SHP77 treated with DMSO at 0.1 percent for 48 hours (cell line): ENCODE measurements at places on chromosomes 16 and 17.

DNA sequence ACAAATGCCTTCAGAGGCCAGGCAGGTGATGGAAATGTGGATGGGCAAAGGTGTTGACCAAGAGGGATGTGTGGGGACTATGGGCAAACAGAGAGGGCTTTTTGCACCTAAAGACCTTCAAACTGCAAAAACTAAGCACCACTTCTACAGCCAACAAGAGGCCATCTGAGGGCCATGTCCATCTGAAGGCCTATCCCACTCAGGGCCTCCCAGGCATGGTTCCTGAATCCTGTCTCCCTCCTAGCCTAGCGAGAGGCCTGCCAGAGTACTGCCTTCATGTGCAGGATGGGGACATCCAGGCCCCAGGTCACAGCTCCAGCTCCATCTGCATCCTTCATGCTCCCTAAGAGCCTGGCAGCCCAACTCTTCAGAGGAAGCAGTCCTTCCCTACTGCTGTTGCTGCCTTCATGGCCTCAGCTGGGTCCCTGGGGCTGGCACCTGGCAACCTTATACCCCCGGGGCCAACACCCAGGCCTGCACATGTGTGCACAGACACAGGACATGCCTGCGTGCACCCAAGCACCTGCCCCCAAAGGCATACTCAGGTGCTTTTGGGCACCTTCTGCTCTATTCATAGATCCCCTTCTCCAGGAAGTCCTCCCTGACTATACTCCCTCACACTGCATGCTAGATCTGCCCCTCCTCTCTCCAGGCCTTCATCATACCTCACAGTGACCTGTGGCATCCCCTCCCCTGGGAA, 95.2 kb downstream of the C16orf78 start:
- DNase-seq, result no peak

- DNase-seq, result no peak
These were observed 41.3 kb upstream of the MNT start for GRCh38 chr17:2442166-2442565.

- no peak for DNase-seq
These were observed 51.2 kb downstream of the SKAP1 start for GRCh38 chr17:48378708-48379392.

DNA sequence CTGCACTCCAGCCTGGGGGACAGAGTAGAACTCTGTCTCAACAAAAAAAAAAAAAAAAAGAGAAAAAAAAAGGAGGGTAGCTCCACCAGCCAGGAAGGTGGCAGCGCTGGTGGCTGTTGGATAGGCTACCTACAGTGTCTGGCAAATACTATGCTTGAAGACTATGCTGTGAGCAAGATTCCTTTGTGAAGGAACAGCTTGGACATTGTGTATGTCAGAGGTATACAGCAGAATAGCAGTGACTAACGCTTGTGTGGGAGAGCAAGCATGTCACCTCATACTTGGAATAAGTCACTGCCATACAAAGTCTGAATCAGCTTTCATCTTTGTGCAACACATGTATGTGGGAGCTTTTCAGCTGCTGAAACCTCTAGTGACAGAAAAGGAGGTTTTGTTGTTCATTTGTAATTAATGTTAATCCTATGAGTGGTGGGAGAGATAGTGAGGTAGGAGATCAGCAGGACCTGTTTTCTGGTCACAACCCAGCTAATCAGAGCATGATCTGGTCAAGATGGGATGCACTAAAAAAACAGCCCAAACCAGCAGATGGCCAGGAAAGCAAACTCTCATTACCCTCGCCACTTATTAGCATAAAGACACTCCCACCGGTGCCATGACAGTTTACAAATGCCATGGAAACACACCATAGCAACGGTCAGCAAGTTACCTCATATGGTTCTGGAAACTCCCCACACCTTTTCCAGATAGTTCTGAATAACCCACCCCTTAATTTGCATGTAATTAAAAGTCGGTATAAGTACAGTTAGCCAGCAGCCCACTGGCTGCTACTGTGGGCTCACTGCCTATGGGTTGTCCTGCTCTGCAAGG, 6.8 kb upstream of the ITGAD start:
- no peak for DNase-seq

GRCh38 chr16:84729716-84730320, 30.0 kb downstream of the USP10 start:
- no peak for DNase-seq

DNA sequence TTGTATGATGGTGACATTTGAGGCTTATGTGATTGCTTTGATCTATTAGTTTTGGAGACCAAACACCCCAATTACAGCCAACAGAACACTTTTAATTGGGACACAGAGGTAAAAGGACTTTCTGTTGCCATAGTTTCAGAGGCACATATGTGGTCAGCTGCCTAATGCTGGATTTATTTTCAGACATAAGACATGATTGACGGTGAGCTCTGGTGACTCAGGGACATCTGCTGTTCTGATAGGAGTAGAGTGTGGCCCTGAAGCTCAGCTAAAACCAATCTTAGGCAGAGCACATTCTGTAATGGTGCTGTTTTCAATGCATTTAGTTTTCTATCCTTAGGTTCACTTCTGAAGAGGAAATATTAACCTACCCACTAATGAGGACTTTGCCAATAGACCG, 247.1 kb downstream of the UTP18 start:
- no peak for DNase-seq

DNA sequence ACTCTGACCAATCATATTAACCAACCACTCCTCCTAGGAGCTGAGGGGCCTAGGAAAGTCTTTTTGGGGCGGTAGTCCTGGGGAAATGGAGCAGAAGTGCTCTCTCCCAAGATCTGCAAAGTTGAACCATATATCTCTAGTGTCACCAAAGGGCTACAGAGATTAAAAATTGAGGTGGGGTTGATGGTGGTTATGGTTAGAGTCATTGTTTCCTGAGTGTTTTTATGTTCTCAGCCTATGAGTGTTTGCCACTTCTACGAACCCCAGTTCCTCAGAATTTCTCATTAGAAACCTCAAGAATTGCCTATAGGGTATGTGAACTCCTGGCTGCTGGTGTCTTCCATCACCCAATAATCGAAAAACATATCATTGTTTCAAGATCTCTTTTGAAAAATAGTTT, 217.8 kb downstream of the CDRT15L2 start:
- DNase-seq, result no peak

DNA sequence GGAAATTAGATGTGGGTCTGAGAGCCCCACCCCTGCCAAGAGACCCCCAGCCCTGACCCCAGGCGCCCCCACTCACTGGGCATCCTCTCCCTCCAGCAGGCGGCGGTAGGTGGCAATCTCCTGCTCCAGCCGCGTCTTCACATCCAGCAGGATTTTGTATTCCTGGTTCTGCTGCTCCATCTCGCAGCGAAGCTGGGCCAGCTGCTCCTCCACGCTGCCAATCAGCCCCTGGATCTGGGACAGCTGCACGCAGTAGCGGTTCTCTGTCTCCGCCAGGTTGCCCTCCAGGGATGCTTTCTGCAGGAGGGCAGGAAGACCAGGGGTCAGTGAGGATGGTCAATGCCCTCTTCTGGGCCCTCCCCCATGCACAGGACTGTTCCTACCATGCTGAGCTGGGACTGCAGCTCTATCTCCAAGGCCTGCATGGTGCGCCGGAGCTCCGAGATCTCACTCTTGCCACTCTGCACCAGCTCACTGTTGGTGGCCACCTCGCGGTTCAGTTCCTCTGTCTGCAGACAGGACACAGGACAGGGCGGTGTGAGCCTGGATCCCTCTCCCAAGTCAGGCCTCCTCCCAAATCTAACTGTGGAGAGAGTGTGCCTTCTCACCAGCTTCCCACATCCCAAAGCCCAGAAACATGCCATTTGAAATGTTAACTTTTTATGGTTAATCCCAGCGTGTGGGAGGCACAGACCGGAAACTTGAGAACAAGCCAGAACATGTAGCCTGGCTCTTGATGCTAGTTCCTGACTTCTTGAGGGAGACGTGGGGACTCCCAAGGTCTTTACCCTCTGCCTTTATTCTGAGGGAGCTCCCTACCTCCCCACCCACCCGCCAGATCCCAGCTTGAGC, 3.6 kb downstream of the KRT17 start:
- no peak for DNase-seq

- DNase-seq, result no peak
These were observed 42.8 kb downstream of the CDK5R1 start for GRCh38 chr17:32529604-32530003.

DNA sequence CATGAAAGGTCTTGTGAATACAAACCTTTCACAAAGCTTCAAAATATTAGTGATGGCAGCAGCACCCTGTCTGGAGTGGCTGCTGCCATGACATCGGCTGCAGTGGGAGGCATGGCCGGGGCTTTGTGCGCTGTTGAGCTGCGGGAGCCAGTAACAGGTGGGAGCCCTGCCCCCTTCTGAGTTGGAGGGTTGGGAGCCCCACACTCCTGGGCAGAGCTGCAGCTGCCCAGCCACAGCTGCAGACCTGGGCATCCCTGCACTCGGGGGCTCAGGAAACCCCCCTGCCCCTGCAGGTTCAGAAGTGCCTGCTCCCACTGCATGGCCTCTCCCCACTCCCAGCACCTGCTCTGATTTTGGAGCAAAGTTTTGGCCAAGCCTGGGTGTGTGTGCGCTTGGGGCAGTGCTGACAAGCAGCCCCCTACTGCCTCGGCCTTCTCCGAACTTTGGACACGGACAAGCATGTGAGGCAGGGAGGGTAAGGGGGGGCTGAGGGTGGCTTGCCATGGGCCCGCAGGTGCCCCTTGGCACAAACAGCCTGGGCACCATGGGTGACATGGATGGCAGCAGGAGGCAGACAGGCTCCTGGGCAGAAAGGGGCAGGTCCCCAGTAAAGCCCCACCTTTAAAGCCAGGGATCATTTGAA, 42.7 kb downstream of the IST1 start:
- no peak for DNase-seq

GRCh38 chr17:76139801-76140660, 1.0 kb downstream of the FOXJ1 start:
- DNase-seq, result no peak

GRCh38 chr16:62272035-62272434, 235.8 kb upstream of the CDH8 start:
- DNase-seq, result no peak

GRCh38 chr17:4566785-4567184, 6.4 kb upstream of the GGT6 start:
- peak; percentile 73 for DNase-seq

DNA sequence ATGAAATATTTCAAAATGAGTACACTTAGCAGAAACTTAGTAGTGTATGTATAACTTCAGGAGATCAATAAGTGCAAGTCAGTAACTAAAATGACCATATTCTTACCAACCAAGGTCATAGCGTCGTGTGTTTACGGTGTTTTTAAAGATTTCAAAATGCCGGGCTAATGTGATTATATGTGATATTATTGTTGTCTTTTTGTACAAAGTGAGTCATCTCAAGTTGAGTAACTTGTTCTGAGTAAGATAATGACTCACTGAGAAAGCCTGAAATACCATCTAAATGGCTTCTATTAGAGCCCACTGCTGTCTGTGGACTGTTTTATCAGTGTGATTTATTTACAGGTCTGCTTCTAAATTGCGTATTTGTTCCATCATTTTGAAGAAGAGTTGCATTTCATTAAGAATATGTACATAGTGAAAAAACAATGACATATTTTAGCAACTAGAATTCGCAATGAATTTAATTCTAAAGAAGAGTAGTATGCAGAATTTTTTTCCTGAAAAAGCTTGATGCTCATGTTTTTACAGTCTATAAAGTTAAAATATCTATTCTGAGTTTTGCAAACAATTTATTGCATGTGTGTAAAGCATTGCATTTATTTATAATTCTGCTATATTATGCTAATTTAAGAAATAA, 12.7 kb downstream of the KRT12 start:
- DNase-seq, result no peak

DNA sequence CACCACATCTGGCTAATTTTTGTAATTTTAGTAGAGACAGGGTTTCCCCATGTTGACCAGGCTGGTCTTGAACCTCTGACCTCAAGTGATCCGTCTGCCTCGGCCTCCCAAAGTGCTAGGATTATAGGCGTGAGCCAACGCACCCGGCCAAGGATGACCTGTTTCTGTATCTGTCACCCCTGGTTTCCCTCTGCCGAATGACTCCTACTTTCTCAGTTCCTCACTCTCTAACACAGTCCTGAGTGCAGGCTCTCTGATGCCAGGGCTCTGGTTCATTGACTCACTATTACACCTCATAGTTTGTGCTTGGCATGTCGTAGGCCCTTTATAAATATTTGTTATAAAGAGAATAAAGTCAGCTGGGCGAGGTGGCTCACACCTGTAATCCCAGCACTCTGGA, 10.7 kb upstream of the PRPF8 start:
- DNase-seq, result no peak

DNA sequence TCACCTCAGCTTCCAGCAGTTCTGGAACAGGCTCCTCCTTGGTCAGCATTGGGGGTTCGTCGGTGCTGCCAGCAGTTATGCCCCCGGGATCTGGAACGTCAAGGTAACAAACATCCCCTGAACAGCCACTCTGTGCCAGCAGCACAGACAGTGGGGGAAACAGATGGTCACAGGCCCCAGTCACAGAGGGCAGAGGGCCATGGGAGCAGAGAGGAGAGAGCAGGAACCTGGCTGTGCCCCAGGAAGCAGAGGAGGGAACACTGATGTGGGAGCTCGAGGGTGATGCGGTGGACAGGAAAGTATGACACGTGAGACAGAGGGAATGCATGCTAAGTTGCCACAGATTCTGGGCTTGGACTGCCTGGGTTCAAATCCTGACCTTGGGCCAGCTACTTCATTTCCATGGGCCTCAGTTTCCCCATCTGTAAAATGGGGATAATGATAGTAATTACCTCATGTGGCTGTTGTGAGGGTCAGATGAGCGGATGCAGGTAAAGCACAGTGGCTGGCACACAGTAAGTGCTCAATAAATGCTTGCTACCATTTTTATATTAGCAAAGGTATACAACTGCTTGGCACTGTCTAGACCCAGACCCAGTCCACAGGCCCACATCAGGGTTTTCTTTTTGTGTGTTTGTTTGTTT, 4.9 kb downstream of the BCL7C start:
- no peak for DNase-seq

GRCh38 chr16:87484487-87485331, 8.1 kb downstream of the ZCCHC14 start:
- no peak for DNase-seq

DNA sequence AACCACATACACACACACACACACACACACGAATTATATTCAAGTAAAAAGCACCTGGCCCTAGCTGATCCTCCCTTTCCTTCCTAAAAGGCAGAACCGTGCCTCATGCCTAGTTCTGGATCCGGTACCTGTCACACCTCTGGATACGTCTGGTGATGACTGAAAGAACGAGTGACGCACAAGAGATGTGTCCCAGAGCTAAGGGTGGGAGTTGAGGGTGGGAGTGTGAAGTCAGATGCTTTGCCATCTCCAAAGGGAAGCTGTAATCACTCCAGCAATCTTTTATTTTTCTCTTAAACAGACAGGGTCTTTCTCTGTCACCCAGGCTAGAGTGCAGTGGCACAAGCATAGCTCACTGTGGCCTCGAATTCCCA, 26.5 kb upstream of the GSG1L start:
- DNase-seq, result no peak

GRCh38 chr16:49280105-49280741, 1.4 kb downstream of the CBLN1 start:
- DNase-seq, result no peak

- no peak for DNase-seq
These were observed 216.6 kb upstream of the CPHXL start for GRCh38 chr16:75942936-75943335.
